AML-193 (cell line): ENCODE measurements at places on chromosomes 13 and 19.
A peak's percentile ranks its signal among the peaks of the same experiment; 100 is the strongest.

GRCh38 chr13:39957868-39958677 lies 302.6 kb downstream of the COG6 start:
- no peak for DNase-seq

DNA sequence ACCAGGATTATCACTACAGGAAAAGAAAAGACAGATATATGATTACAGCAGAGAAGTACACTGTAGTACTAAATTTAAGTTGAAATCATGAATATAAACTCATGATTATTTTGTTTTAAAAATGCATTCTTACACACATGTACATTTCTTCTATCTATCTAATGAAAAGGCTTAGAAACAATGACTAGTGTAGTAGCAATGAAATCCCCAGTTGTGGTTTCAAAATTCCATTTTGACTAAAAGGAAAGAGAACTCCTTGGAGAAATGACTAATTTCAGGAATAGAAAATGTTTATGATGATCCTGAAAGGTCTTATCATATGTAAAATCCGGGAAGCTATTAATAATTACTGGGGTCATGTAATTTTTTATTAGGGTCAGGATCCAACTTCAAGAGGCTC lies 195.0 kb upstream of the STARD13 start:
- no peak for DNase-seq

DNA sequence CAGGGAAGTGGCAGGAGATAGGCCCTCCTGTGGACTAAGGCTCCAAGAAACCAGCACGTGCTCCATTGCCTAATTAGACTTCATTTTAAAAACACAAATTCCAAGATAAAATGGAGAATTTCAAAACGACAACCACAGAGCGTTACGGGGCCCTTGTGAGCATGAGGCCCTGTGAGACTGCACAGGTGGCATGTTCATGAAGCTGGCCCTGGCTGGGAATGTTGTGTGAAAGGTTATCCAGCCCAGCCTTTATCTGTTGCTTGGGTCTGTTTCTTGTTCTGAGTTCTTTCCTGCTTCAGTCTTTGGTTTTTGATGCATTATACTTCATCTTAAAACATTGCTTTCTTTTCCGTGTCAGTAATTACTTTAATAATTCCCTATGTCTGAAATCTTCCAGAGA lies 99.0 kb downstream of the LACC1 start:
- DNase-seq = no peak

DNA sequence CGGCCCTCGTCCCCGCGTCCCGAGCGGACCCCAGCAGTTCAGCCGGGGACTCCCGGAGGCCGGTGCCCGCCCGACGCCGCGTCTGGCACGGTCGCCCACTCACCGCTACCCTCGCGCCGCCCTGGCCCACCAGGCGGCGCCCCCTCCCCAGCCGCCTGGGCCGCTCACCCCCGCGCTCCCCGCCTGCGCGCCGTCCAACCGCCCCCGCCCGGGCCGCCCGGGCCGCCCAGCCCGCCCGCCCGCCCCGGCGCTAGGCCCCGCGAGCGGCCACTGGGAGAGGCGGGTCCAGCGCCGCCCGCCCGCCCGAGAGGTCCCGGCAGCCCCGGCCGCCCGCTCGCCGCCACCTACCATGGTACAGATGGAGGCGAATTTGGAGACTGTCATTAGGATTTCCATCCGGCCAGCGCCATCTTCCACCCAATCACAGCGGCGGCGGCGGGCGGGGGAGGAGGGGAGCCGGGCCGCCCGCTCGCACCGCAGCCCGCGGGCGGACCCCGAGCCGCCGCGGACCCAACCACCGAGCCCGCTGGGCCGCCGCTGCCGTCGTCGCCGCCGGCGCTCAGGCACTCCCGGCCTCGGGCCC lies at the start of gene USP12:
Gene USP12 (minus strand): TSS at position 568 of the 583 bp plus-strand sequence. CDS start 172 bp downstream, at position 396.
- DNase-seq = no peak

GRCh38 chr19:19111136-19111835 lies 27.0 kb downstream of the TMEM161A start:
- DNase-seq = no peak

DNA sequence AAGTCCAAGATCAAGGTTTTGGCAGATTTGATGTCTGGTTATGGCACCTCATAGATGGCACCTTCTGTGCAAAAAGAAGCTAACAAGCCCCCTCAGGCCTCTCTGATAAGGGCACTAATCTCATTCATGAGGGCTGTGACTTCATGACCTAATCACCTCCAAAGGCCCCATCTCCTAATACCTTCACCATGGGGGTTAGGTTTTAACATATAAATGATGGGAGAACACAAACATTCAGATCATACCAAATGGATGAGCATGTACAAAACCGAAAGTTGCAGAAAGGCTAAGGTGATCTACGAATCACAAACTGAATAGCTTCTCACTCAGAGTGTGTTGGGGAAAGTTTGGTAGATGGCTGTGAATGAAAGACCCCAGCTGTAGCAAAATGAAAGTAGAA lies 217.4 kb downstream of the TBC1D4 start:
- DNase-seq = no peak

GRCh38 chr19:52307275-52307674 lies 10.3 kb downstream of the ZNF480 start:
- DNase-seq = no peak

- no peak for DNase-seq
These were observed 6.3 kb downstream of the VSTM2B start for GRCh38 chr19:29532097-29532496.

DNA sequence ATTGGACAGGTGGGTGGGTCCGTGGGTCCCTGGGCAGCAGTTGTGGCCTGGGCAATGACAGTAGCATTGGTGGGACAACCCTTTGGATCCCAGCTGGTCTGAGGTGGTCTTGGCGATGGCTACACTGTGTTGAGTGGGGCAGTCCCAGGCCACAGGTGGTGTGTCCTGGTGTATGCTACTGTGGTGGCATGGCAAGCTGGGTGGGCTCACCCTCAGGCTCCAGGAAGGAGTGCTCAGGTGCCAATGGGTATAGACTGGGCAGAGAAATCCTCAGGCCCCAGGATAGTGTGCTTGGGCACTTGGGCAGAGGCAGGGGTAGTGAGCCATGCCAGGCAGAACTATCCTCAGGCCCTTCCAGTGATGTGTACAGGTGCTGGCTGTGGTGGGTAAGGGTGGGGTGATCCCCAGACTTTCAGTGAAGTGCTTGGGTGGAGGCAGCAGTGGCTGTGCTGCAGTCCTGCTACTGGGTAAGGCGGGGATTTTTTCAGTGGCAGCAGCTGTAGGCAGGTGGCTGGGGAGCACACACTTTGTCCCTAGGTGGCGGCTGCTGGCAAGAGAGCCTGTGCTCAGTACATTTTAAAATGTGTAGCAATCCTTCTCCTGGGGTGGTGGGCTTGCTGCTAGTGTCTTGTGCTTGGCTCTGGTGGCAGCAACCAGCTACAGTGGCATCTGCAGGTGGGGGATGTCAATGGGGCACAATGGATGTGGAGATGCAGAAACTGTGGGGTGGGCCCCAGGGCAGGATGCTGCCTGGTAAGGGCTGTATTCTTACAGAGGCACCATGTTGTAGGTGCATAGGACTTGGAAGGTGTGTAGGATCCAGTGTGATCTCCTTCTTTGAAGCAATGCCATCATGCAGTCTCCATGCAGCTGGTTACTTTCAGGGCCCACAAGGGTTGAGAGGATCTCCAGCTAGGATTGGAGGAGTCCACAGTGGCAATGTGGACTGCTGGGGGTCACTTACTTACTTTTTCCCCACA lies 64.9 kb downstream of the DNAJC3 start:
- no peak for DNase-seq

- no peak for DNase-seq
These were observed 579 bp downstream of the RPS9 start for GRCh38 chr19:54201172-54201701.

- no peak for DNase-seq
These were observed 250.9 kb downstream of the DLEU7 start for GRCh38 chr13:50592412-50593155.

DNA sequence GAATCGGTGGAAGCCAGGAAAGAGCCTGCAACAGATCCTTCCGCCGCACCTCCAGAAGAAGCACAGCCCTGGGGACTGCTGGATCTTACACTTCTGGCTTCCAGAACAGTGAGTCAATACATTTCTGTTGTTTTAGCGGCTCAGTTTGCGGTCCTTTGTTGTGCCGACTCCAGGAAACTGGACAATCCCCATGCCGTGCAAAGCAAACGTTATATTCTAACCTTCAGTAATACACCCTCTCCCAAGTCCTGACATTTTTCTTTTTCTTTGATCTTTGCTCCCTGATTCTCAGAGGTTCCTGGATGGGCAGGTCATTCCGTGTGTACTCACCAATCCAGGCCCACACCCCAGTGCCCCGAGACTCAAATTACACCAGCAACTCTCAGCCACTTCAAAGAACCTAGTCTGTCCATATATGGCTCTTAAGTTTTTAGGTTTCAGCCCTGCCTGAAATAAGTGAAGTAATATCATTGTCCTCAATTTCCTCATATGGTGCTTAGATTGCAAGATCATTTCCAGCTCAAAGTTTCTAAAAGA lies 387.1 kb upstream of the SGCG start:
- DNase-seq = no peak

GRCh38 chr19:19610376-19611202 lies 7.9 kb downstream of the PBX4 start:
- no peak for DNase-seq

DNA sequence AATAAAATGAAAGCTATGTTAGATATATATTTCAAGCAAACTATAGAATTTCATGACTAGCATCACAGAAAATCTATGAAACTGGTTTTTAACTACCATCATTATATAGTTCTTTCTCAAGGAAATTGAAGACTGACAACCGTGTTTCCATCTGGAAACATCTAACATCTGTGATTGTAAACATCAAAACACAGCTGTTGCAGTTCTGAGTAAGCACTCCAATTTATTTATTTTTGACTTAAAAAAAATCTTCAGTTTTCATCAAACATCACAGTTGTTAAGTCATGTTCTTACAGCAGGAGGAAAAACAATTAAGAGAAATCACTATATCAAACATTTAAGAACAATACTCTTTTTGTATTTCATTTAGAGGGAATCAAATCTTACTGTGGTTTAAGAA lies 1653.0 kb upstream of the MIR17HG start:
- no peak for DNase-seq

DNA sequence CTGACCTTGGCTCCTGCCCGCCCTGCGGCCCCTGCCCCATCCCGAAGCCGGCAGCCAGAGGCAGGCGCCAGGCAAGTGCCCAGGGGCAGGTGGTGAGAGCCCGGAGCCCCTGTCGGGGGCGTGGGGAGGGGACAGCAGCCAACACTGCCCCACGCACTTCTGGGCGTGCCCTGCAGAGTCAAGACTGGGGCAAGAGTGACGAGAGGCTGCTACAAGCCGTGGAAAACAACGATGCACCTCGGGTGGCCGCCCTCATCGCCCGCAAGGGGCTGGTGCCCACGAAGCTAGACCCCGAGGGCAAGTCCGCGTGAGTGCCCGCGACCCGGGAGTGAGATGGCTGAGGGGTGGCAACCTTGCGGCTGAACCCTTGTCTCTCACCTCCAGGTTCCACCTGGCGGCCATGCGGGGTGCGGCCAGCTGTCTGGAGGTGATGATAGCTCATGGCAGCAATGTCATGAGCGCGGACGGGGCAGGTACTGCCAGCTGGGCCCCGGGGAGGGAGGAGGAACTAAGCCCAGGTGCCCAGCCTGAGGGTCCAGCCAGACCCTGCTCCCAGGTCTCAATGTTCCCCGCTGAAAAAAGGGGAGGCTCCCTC lies 17.3 kb downstream of the ANKRD24 start:
- no peak for DNase-seq

DNA sequence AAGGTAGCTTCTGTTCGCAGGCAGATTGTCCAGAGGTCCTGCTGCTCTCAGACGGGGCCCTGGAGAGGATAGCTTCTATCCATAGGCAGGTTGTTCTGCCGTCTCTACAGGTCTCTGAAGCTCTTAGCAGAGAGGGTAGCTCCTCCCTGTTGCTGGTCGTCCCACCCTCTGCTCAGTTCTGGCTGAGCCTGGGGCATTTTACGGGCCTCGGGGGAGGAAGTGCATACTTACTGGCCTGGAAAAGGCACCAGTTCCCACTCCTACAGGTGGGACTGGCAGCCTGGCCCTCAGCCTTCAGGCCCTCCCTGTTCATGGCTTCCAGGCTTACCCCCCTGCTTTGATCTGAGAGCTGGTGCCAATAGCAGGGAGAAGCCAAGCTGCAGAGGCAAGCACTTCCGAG lies 42.3 kb downstream of the USPL1 start:
- no peak for DNase-seq

DNA sequence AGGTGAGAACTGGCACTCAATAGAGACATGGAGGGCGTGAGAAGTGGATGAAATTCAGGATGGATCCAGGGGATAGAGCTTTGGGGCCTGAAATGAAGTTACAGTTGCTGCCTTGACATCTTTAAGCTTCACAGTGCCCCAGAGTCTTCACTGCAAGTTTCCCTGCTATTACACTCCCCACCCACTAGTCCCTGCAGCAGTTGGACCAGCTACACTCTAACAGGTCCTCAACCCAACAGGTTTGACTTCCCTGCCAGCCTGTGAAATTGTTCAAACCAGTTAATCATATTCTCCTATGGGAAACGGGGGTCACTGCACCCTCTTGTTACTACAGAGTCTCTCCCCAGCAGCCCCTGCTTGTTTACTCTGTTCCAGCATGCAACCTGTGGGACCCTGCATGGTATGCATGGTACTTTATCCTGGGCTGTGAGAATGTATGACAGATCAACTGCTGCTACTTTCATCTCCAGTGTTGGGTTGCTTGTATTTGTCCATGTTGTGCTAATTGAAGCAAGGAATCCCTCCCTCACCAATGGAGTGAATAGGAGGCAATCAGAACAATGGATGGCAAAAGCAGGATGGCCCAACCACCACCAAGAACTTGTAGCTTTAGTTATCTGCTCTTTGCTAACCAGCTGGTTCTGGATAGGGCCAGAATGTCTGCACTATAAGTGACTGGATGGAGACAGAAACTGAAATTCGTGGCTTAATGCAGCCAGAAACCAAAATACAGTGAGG lies 314.2 kb downstream of the OLFM4 start:
- DNase-seq = no peak

- DNase-seq = no peak
These were observed 15.3 kb downstream of the GADD45B start for GRCh38 chr19:2491130-2491801.

DNA sequence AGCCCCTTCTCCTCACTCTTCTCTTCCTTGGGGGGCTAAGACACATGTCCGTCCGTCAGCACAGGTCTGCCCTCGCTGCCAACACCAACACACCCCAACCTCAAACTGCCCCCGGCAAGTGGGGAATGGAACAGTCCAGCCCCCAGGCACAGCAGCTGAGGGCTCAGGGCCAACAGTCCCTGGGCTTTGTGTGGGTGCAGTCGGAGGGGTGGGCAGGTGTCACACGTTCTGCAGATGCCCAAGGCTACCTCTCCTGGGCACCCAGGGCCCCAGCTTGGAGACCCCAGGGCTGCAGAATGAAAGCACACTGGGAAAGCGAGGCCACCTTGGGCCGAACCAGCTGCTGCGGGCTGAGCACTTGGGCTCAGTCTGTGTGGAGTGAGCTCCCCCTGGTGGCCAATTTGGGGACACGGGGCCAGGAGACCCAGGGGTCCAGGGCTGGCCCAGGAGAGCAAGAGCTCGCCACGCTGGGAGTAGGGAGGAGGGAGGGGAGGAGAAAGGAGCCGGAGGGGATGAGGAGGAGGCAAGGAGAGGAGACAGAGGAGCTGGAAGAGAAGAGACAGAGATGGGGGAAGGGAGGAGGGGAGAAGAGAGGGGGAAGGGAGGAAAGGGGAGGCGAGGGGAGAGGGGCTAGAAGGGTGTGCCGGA lies 14.0 kb upstream of the ATP8B3 start:
- DNase-seq = peak; percentile 12

- no peak for DNase-seq
These were observed 34.4 kb upstream of the MIR17HG start for GRCh38 chr13:91313103-91313502.
